Epithelial cell of umbilical artery (primary cell): ENCODE measurements at places on chromosomes 7 and 10. TPM values are rescaled to one million over a fixed set of nuclear protein-coding genes. Genes with fewer than 3 reads are reported as not detected.

NXPH1 gene
- not detected in 2 replicates for total RNA-seq

PDLIM1 gene
- 20.1 and 32.7 TPM in 2 replicates for total RNA-seq

HTR5A gene
- total RNA-seq, result not detected in 2 replicates

FAM13C gene
- 0.32 TPM in 1 of 2 replicates, not detected in the other for total RNA-seq

LRRC27 gene
- total RNA-seq, result 4.9 and 7.4 TPM in 2 replicates

LRRC17 gene
- total RNA-seq, result 106 and 124 TPM in 2 replicates

PTF1A gene
- not detected in 2 replicates for total RNA-seq
